AML-193 (cell line): ENCODE measurements at places on chromosomes 11 and 22.

- no peak for DNase-seq
Observed at GRCh38 chr11:75105462-75105925, 8.8 kb upstream of the OR2AT4 start.

DNA sequence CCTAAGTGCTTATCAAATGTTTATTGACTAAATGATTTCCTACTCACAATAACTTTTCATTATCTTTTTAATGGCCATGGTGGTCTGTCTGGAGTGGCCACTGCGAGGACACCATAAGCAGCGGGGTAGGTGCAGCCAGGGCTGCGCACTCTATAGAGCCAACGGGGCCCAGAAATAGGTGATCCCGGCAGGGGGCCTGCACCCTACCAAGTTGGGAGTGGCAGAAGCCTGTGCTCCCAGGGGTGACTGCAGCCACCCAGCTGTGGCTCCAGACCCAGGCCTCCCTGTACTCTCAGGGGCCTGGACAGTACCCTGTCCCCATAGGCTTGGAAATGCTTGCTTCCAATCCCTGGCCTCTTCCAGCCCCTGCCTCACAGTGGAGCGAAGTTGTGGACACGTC is 426.4 kb upstream of the FAT3 start:
- DNase-seq, result no peak

DNA sequence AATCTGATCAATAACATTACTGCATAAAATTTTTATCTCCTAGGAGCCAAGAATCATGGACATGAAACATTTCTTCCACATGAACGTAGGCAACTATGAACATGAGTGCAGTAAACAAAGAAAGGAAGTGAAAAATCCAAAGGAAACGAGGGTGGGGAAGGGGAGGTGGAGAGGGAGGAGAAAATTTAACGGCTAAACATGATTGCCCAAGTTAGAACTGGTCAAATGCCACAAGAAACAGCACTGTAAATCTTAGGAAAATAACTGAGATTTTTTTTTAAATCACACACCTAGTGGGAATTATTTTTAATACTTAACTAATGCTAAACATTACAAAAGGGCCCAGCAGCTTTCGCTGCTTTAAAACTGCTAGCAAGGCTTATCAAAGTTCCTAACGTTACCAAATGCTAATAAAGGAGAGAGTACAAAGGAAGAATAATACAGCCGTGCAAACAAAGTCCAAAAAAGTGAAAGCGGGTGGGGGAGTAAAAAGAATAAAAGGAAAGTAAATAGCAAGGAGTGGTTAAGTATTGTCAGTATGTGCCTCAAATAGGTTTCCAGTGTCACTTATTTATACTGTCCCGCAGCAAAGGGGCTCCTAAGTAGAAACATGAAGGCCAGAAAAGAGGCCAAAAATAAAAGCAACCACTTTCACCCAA is 13.7 kb downstream of the NARS2 start:
- no peak for DNase-seq

GRCh38 chr11:113274713-113275582 is 39.4 kb upstream of the TTC12 start:
- DNase-seq, result no peak

GRCh38 chr11:31806186-31806927 is 4.8 kb downstream of the PAX6 start:
- DNase-seq, result no peak
